ENCODE measurements at places on chromosomes 5 and 9. TPM values are rescaled to one million over a fixed set of nuclear protein-coding genes. Genes with fewer than 3 reads are reported as not detected.

Gene MEGF10
- 0.05 TPM for total RNA-seq

Gene CD72
- total RNA-seq, result 9.0 TPM

Gene AK1
- total RNA-seq, result 2.2 TPM

Gene ZFP2
- not detected for total RNA-seq

GRCh38 chr5:159385536-159385935 lies 55.2 kb upstream of the IL12B start:
- H3K4me1 ChIP-seq, result no peaks in the 10 kb centered on the region
- H3K27me3 ChIP-seq, result no peaks in the 10 kb centered on the region
- H3K36me3 ChIP-seq, result no peaks in the 10 kb centered on the region
- DNase-seq, result no peak
- no peak overlapping the region for H3K4me3 ChIP-seq

DNA sequence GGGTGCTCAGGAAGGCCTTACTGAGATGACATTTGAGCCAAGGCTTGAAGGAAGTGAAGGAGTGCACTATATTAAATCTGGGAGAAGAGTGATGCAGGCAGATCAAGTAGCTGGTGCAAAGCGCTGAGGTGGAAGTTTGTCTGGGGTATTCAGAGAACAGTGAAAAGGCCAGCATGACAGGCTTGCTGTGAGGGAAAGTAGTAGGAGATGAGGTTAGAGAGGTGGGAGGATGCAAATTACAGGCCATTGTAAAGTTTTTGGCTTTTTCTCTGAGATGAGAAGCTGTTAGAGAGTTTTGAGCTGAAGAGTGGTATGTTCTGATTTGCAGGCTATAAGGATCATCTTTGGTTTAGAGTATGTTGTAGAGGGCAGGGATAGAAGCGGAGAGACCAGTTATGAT lies 80.8 kb upstream of the GRHPR start:
- H3K36me3 ChIP-seq, result peaks cover 2% of the 10 kb centered on the region
- H3K27me3 ChIP-seq, result no peaks in the 10 kb centered on the region
- H3K4me3 ChIP-seq, result no peak overlapping the region
- peaks cover 38% of the 10 kb centered on the region for H3K4me1 ChIP-seq

GRCh38 chr5:135289651-135290050 lies 109.4 kb downstream of the MACROH2A1 start:
- H3K27me3 ChIP-seq, result no peaks in the 10 kb centered on the region
- H3K4me1 ChIP-seq, result no peaks in the 10 kb centered on the region
- no peak for DNase-seq
- H3K4me3 ChIP-seq, result no peak overlapping the region

DNA sequence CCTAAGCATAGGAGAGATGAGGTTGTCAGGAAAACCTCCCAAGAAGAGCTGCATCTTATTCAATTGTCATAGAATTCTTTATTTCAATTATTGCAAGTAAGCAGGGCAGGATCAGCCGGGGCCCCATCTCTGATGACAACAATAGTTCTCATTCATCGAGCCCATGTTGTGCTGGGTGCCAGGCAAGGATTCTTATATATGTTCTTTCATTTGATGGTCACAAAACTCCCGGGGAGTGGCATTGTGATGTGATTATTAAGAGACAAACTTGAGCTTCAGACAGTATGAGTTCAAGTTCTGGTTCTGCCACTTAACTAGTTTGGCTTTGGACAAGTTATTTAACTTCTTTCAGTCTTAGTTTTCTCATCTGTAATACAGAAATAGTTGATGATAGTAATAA lies 8.5 kb downstream of the FUBP3 start:
- 0 out of 2 replicates have a peak, but pooled peaks cover 2% of the 10 kb centered on the region for H3K36me3 ChIP-seq
- H3K27ac ChIP-seq, result no peak overlapping the region
- H3K4me1 ChIP-seq, result no peaks in the 10 kb centered on the region
- no peaks in the 10 kb centered on the region for H3K27me3 ChIP-seq
- no peak for DNase-seq

Measured in GM12878 (cell line).